Activated CD8-positive, alpha-beta memory T cell treated with anti-CD3 and anti-CD28 coated beads for 4 hours (primary cell): ENCODE measurements at places on chromosomes 2 and 18.

- no peak for DNase-seq
Measured at GRCh38 chr2:106521016-106521415, 33.9 kb downstream of the CD8B2 start.

GRCh38 chr2:19409046-19409445 is 50.6 kb upstream of the OSR1 start:
- DNase-seq: no peak

DNA sequence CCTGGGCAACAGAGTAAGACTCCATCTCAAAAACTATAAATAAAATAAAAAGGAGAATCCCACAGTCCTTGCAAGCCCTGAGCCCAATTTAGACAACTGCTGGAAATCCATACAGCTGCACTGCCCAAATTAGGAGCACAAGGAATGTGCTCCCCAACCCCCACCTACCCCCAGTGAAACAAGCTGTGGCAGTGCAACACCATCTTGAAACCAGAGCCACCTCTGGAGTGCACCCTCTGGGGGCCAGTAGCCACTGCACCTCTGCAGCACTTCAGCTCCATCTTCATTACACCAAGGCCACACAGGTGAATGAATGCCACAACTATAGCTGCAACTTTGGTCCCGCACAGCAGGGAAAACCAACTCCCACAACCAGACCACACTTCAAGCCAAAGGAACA is 37.3 kb downstream of the USP34 start:
- no peak for DNase-seq

- no peak for DNase-seq
Measured at GRCh38 chr18:34847408-34847807, 137.3 kb downstream of the DTNA start.

DNA sequence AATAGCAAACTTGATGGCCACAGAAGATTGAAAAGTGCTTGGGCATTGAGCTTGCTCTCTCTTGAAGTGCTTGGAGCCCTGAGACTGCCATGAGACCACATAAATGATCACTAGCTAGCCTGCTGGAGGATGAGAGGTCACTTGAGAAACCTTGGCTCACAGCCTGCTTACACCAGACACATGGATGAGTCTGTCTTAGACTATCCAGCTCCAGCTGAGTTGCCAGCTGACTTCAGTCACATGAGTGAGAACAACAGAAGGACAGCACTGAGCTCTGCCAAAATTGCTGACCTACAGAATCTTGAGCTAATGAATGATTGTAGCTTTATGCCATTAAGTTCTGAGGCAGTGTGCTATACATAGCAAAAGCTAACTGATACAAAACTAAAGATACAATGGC is 18.1 kb downstream of the NABP1 start:
- no peak for DNase-seq

GRCh38 chr18:51520676-51521180 is 323.2 kb upstream of the MEX3C start:
- DNase-seq: no peak

- DNase-seq: no peak
Measured at GRCh38 chr2:162490761-162491470, 147.0 kb downstream of the GCA start.
